Brain (organoid and tissue), 16 donors: ENCODE measurements at places on chromosomes 2 and 18. TPM values are rescaled to one million over a fixed set of nuclear protein-coding genes. Genes with fewer than 3 reads are reported as not detected.

- no peak for DNase-seq
These were observed 74.3 kb downstream of the SNTG2 start for GRCh38 chr2:1024981-1025380.

GRCh38 chr2:4965556-4966320 lies 726.4 kb upstream of the SOX11 start:
- peak; percentile 57 for DNase-seq

GRCh38 chr2:227862227-227862740 lies 9.1 kb upstream of the DAW1 start:
- peak; percentile 15 for DNase-seq

DNA sequence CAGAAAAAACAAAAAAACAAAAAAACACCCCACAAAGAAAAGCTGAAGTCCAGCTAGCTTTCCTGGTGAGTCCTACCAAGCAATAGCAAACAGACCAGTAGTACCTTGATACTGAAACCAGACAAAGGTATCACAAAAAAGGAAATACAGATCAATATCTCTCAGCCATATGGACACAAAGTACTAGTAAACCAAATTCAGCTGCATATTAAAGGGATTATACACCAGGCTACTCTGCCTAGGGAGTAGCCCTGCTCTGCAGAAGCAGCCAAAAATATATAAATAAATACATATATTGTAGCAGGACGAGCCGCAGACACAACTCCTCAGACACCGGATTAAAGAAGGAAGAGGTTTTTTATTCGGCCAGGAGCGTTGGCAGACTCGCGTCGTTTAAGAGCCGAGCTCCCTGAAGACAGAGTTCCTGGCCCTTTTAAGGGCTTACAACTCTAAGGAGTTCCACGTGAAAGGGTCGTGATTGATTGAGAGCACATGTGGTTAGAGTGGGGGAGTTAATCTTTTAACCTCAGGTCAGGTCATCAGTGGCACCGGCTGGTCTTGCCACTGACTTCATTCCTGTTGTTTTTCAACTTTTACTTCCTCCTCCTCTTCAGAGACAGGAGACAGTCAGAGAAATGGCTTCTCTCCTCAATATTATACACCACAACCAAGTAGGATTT lies 38.4 kb upstream of the DTNB start:
- no peak for DNase-seq

GRCh38 chr2:109087055-109087663 lies 41.8 kb upstream of the SH3RF3 start:
- DNase-seq, result no peak

DNA sequence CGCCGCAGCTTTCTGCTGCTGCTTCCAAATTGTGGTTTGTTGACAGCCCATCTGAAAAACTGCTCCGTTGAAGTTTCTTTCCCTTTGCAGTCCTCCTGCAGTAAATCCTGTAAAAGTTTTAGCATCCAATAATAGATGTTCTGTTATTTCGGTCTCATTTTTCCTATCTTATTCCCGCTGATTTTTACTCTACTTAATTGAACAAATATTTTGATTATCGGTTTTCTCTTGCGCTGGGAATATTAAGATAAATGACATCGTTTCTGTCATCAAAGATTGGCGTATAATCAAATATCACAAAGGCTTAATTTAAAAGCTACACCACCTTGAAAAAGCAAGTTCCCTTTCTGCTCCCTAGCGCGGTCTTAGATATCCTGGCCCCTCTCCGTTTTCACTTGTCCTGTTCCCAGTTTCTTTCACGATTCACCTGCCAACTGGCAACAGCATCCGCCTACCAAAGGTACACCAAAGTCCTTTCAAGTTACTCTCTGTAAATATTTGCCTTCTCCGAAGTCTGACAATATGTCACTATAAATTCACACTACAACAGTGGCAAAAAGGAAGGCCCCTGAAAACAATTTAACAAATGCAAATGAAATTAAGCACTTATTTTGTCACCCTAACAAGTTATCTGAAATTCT lies 1.0 kb upstream of the STRN start:
- DNase-seq, result peak; percentile 4

GRCh38 chr2:236168110-236169080 lies at the start of gene GBX2:
Gene GBX2 (minus strand): TSS chr2:236168386. CDS start chr2:236167971, 415 bp downstream.
- peak; percentile 95 for DNase-seq

DYNAP gene
- polyA plus RNA-seq, result not detected

TMEM37 gene
- 1.9 TPM for polyA plus RNA-seq

DUSP2 gene
- polyA plus RNA-seq, result 3.0 TPM
